Uterine smooth muscle cell (primary cell): ENCODE measurements at places on chromosomes 12 and 14. TPM values are rescaled to one million over a fixed set of nuclear protein-coding genes. Genes with fewer than 3 reads are reported as not detected.

DLGAP5 gene
- 22.9 and 112 TPM in 2 replicates for total RNA-seq

ACACB gene
- 3.7 and 6.9 TPM in 2 replicates for total RNA-seq

FAM186B gene
- 0.12 and 0.22 TPM in 2 replicates for total RNA-seq

PLCZ1 gene
- total RNA-seq, result not detected in 2 replicates

SLC5A8 gene
- total RNA-seq, result not detected in 2 replicates

CLEC2B gene
- total RNA-seq, result 13.9 and 15.0 TPM in 2 replicates
